ENCODE measurements at places on chromosomes 2 and 18. TPM values are rescaled to one million over a fixed set of nuclear protein-coding genes. Genes with fewer than 3 reads are reported as not detected.

The EVX2 gene
- total RNA-seq = not detected

GRCh38 chr18:1499265-1499664 lies 594.6 kb downstream of the ADCYAP1 start:
- no peaks in the 10 kb centered on the region for H3K4me1 ChIP-seq
- no peak for DNase-seq
- H3K36me3 ChIP-seq = no peaks in the 10 kb centered on the region
- H3K27ac ChIP-seq = no peak overlapping the region

DNA sequence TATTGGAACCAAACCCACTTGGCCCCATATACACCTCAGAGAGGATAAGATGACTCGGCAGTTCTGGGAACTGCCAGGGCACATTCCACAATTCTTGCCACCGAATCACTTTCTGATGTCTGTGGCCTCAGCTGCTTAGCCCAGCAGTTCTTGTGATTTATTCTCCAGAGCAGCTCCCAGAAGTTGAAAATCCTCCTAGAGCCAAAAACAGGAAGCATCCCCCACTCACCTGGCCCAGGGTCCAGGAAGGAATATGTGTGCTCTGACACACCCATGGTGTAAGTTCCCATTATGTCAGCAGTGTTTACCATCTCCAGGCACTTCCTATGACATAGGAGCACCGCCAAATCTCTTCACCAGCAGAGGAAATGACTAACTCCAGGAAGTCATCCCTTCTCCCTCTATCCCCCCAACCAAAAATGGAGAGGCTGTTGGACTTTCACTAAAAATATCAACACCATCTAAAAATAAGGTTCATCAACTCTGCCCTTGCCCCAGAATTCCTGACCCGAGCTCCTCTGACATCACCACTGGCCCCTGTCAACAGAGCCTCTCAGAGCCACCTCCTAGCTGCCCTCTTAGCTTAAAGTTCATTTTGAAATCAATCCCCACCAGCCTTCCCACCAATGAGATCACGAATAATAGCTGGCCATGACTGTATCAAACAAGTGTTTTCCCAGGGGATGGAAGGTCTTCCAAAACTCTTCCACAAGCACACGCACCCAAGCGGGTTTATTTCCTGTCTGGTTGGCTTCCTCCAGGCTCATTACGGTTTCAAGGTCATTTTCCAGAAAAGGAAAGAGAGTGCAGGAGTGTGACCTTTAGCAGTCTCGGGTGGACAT lies 223.1 kb upstream of the PARD3B start:
- H3K27ac ChIP-seq = peak overlapping the region; percentile 13
- H3K4me3 ChIP-seq = no peak overlapping the region
- H3K4me1 ChIP-seq = peaks cover 11% of the 10 kb centered on the region
- no peaks in the 10 kb centered on the region for H3K27me3 ChIP-seq
- peak; percentile 12 for DNase-seq

DNA sequence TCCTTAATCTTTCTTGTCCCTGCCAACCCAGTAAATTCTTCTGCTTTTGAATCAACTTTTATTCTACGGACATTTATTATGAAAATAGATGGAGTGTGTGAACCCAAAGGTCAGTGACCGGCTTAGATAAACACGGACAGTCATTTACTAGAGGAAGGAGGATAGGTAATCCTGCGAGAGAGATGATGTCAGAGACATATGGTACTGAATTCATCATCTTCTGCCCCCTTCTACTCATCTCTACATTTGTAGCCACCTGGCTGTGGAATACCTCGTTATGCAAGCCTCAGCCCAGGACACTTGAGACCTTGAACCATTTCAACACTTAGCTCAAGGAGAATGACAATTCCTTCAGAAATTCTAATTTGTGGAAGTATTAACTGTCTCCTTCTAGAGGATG lies 443.6 kb downstream of the TDRD15 start:
- no peaks in the 10 kb centered on the region for H3K27me3 ChIP-seq
- DNase-seq = no peak
- H3K4me1 ChIP-seq = no peaks in the 10 kb centered on the region

DNA sequence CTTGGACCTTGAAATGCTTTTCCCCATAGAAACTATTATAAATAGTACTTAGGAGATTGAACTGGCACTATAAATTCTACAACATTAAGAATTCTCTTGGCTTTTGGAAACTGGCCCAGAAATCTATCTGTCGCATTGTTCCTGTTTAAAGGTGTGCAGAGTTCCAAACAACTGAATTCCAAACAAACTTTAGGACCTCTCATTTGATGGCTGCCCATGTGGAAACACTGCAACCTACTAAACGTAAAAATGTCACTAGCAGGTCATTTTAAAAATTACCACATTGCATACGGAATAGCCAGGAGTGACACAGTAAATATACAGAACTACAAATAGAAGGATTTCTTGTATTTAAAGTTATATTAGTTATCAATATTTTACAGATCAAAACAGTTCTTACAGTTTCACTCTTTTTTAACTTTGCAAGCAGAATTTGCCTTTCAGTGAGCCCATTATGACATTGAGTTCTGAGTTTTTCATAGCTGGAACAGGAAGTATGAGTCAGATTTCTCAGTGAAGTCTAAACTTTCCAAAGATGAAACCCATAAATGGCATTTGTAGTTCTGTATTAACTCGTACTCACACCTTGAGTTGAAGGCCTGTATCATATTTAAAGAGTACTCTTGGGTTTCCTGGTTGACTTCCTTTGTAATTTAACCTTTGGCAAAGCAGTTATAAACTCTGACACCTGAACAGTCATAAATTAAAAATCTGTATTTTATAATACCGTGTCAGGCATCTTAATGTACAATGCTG lies 142.3 kb upstream of the BOD1L2 start:
- H3K4me1 ChIP-seq = no peaks in the 10 kb centered on the region
- no peaks in the 10 kb centered on the region for H3K27me3 ChIP-seq
- H3K4me3 ChIP-seq = no peak overlapping the region
- H3K27ac ChIP-seq = peak overlapping the region; percentile 72
- peak; percentile 57 for DNase-seq

- H3K4me1 ChIP-seq = no peaks in the 10 kb centered on the region
- H3K27me3 ChIP-seq = no peaks in the 10 kb centered on the region
- no peaks in the 10 kb centered on the region for H3K36me3 ChIP-seq
- no peak overlapping the region for H3K4me3 ChIP-seq
Measured at GRCh38 chr2:157684940-157685466, 56.3 kb upstream of the ACVR1C start.

DNA sequence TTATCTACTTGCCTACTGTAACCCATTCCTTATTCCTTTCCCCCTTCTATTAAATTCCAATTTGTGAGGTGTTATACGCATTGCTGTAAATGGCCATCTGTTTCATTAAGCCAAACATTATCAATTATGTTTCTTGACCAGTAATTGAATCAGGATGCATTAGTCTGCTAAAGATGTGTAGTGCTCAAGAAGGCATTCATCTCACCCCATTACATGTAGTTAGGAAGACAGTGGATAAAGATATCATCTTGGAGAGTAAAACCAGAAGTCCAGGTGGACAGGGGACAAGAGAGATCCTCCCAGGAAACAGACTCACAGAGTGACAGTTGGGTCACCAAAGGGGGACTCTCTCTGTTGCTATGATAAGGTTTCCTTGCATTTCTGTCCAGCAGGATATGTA lies 73.3 kb upstream of the FAM98A start:
- no peaks in the 10 kb centered on the region for H3K36me3 ChIP-seq
- H3K27ac ChIP-seq = no peak overlapping the region
- no peaks in the 10 kb centered on the region for H3K4me1 ChIP-seq

All from MCF 10A (cell line).